Activated T-cell treated with anti-CD3 and anti-CD28 coated beads for 1 hour (primary cell): ENCODE measurements at places on chromosomes 5 and 9.

- DNase-seq = no peak
Observed at GRCh38 chr5:102863764-102864560, 108.9 kb downstream of the PAM start.

- no peak for DNase-seq
Observed at GRCh38 chr5:60903356-60903755, 41.5 kb downstream of the ERCC8 start.

DNA sequence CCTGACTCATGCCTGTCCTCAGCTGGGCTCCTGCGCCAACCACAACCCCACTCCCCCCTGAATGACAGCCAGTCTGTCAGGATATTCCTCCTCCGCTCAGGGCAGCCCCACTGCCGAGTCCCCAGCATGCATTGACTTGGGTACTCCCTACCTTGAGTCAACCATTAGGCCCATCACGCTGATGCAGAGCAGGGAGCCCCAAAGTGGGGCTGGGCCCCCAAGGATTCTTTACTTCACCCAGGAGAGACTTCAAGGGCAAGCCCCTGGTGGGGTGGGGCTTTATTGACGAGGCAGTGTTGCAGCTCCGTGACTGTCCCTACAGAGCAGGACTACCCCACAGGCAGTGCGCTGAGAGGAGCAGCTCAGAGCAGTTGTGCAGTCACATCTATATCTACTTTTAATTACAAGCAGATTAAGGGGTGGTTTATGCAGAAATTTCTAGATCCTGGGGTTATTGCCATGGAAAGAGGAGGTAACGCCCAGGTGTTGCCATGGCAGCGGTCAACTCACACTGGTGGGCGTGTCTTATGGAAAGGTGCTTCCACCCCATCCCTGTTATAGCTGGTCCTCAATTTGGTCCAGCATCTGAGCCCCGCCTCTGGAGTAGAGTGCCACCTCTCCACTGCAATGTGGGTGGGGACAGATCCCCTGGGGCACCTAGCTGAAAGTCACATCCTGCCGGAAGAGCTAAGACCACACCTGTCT is 32.1 kb upstream of the FCN1 start:
- DNase-seq = no peak

GRCh38 chr5:166111021-166111420 is 2180.4 kb upstream of the WWC1 start:
- DNase-seq = no peak

- no peak for DNase-seq
Observed at GRCh38 chr5:26932238-26932637, 106.1 kb downstream of the CDH9 start.

GRCh38 chr9:128635266-128636023 is 21.2 kb downstream of the DYNC2I2 start:
- no peak for DNase-seq

DNA sequence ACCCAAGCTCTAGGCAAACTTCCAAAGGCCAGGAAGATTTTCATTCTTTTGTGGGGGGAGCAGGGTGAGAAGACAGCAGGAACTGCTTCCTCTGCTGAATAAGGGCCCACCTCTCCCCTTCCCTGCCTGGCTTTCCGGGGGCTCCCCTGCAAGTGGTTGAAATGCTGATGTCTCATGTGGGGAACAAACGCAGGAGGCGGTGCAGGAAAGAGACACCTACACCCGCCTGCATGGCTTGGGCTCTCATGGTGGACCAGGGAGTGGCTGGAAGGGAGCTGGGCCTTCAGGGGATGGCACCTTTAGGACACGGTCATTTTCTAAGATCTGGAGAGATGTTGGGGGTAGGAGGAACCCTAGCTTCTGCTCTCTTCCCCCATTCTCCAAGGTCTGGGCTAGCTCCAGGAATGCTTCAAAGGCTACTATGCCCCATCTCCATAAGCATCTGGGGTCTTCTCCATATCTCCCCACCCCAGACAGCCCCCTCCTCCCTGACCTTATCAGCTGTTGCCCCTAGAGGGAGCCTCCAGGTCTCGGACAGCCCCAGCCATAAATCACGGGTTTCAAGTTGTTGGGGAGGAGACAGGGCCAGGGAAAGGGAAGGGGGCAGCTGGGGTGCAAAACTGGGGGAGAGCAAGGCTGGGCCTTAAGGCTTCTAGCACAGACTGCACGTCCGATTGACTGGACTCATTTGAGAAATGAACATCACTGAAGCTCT is 76.6 kb downstream of the PSD2 start:
- DNase-seq = no peak

- DNase-seq = no peak
Observed at GRCh38 chr5:134267366-134268018, 41.6 kb upstream of the PPP2CA start.

DNA sequence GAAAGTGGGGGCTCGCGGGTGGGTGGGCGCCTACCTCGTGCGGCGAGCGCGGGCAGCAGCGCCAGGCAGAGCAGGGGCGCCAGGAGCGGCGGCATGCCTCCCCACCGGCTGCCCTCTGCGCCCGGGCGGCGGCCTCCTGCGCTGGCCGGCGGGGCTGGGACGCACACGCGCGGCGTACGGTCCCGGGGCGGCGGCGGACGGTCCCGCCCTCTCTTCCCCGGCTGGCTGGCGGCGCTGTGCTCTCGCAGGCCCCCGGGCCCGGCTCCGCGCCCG is 220 bp downstream of the NOTCH1 start:
- DNase-seq = no peak

DNA sequence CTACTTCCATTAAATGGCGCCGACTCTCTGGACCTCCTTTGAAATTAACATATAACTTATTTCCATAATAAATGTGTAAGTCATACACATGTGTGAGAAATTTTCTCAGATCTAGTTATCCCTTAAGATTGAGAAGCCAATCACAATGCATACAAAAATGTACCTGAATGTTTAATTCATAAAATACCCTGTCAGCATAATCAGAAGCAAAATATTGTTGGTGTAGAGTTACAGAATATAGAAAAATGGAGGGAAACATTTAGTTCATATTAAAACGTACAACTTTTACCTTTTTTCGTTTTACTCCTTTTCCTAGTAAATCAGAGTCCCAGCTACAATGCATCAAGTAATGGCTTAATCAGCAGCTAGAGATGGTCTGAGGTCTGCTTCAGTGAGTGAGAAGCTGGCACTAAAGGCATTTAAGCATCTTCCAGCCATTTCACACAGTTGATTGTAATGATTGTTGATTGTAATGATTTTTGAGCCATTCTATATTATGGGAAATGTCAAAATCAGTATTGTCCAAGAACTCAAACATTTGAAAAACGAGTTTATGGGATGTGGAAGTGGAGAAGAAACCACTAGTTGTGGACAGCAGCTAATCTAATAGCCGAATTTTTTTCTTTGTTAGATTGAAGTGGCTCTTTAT is 81.8 kb downstream of the ANXA1 start:
- DNase-seq = no peak

DNA sequence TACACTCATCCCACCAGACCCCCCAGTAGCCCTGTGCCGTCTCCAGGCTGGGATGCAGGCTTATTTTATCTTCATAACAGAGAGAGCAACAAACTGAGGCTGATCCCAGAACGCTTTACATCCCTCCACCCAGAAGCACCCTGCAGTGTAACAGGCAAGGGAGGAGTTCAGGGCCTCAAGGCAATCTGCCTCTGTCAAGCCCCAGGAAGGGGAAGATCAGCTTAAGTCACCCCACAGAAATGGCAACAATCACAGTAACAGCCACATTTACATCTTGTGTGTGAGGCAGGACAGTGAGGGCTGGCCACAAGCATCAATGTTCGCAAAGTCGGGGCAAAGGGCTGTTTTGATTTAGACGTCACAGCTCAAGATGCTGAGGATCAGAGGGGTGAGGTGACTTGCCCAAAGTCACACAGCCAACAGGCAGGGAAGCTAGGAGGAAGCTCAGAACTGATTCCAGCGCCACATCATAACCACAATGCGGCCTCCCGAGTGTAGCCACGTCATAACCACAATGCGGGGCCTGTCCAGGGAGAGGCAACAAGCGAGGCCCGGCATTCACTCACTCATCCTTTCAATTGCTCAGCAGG is 14.4 kb downstream of the STK10 start:
- DNase-seq = no peak

DNA sequence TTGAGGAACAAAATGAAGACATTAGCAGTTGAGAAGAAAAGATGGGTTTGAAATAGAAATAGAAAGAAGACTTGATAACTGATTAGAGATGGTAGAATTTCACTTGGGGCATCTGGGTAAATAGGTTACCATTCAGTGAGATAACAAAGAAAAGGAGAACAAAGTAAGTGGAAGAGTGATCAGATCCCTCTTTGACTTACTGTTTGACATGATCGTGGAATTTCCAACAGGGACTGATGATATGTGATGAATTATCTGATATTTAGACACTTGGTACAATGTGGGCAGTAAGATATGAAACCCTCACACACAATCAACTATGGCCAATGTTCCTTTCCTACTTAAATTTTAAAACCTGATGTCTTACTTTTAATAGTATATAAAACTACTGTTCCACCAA is 70.1 kb upstream of the STARD4 start:
- no peak for DNase-seq

- no peak for DNase-seq
Observed at GRCh38 chr9:16268067-16268881, 602.2 kb downstream of the BNC2 start.

GRCh38 chr9:68775003-68775730 is 70.1 kb downstream of the PIP5K1B start:
- no peak for DNase-seq
